ENCODE measurements at places on chromosomes 5 and 9.

- DNase-seq, result no peak
Observed at GRCh38 chr5:83864652-83865051, 144.0 kb upstream of the HAPLN1 start.

DNA sequence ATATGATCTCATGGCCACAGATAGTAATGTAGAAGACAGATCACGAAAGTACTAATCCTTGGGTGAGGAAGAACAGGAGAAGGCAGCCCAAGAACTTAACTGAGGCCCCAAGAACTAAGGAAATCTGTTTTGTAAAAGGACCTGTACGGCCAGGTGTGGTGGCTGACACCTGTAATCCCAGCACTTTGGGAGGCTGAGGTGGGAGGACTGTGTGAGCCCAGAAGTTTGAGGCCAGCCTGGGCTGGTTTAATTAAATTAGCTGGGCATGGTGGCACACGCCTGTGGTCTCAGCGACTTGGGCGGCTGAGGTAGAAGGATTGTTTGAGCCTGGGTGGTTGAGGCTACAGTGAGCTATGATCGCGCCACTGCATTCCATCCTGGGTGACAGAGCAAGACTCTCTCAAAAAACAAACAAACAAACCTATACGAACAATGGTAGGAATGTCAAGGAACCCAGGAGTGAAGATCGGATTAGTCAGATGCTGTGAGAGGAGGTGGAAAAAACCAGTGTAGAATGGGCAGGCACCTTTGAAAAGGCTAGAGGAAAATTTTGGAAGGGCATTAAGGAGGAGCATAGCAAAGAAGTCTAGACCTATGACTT, 283.8 kb upstream of the DMRT1 start:
- no peak for DNase-seq

GRCh38 chr9:100084128-100084453, 14.7 kb downstream of the ERP44 start:
- no peak for DNase-seq

- DNase-seq, result no peak
Observed at GRCh38 chr5:2433086-2433485, 318.4 kb downstream of the IRX2 start.
